ENCODE measurements at places on chromosomes 2 and 18.

DNA sequence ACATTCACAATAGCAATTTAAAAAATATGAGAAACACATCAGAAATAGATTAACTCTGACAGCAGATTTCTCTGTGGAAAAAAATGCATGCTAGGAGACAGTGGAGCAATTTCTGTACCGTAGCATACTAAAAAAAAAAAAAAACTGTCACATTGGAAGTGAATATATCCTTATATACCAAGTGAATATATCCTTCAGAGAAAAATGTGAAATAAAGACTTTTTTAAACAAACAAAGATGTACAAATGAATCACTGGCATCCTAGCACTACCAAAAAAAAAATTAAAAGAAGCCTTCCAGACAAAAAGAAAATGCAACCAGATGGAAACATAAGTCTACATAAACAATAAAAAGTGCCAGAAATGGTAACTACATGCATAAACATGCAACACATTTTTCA lies 169.4 kb downstream of the NBAS start:
- no peak for DNase-seq

GRCh38 chr2:213766062-213766461 lies 481.8 kb downstream of the SPAG16 start:
- no peak for DNase-seq

GRCh38 chr2:206150168-206150567 lies 9.1 kb downstream of the NDUFS1 start:
- DNase-seq: no peak

DNA sequence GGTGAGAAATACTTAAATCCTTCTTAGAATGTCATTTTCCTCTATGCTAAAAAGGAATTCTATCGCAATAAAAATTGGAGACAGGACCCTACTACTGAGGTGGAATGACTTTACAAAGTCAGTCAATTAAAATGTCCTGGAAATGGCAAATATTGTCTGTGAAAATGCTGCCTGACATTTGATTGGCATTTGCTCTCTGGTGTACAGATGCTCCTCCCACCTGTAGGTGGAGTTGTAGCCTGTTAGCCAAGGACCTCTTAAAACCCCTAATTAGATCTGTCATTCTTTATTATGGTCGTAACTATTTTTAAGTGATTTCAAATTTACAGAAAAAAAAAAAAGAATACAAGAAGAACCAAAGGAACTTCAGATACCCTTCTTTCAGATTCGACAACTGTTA lies 393.1 kb upstream of the KLHL29 start:
- no peak for DNase-seq

- DNase-seq: no peak
These were observed 39.9 kb downstream of the NGEF start for GRCh38 chr2:232973011-232973735.

DNA sequence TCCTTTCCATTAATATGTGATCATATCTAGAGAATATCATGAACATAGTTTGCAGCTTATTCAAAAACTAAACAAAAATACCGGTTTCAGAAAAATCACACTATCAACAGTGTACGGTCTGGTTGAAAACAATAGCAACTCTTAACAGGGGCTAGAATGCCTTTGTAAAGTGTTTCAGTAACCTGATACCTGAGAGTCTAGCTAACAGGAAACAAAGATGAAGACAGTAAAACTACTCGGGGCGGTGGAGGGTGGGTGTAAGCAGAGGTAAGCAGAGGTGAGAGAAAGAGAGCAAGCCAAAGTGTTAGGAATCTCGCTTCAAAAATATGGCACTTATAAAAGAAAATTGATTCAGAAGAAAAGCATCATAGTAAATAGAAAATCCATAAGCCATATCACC lies 109.0 kb upstream of the RGPD4 start:
- no peak for DNase-seq

- no peak for DNase-seq
These were observed 45.7 kb downstream of the HDAC4 start for GRCh38 chr2:239355139-239355538.

DNA sequence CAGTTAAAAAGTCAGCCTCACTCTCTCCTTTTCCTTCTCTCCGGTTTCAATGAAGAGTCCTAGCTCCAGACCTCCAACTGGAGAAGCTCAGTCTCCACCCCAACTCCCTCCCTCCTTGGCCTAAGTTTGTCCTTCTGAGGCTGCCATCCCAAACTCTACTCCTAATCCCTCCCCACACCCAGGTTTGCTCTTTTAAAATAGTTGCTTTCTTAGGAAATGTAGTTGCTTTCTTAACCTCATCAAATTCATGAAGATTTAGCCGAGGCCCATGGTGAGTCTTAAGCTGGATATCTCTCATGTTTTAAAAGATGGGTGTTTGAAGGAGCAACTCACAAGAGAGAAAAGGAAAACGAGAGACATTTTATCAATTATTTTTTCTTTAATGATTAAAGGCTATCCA lies 937 bp upstream of the LANCL1 start:
- peak; percentile 36 for DNase-seq

GRCh38 chr2:45684756-45685155 lies 33.3 kb downstream of the PRKCE start:
- DNase-seq: no peak

DNA sequence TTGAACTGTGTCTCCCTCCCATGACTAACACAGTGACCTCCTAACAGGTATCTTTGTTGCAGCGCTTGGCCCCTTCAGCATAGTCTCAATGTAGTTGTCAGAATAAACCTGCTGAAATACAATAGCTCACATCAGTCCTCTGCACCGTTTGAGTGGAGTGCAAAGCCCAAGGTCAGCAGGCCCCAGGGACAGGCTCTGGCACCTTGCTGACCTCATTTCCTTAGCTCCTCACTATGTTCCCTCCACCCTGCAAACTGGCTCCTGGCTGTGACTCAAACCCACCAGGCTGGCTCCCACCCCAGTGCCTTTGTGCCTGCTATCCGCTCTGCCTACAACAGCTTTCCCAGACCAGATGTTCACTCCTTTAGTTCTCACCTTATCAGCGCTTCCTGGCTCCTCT lies 146.7 kb downstream of the LRATD1 start:
- DNase-seq: no peak

Measured in H54 (cell line).